NCI-H2029 treated with DMSO at 0.1 percent for 48 hours (cell line): ENCODE measurements at places on chromosomes 3 and 15.

DNA sequence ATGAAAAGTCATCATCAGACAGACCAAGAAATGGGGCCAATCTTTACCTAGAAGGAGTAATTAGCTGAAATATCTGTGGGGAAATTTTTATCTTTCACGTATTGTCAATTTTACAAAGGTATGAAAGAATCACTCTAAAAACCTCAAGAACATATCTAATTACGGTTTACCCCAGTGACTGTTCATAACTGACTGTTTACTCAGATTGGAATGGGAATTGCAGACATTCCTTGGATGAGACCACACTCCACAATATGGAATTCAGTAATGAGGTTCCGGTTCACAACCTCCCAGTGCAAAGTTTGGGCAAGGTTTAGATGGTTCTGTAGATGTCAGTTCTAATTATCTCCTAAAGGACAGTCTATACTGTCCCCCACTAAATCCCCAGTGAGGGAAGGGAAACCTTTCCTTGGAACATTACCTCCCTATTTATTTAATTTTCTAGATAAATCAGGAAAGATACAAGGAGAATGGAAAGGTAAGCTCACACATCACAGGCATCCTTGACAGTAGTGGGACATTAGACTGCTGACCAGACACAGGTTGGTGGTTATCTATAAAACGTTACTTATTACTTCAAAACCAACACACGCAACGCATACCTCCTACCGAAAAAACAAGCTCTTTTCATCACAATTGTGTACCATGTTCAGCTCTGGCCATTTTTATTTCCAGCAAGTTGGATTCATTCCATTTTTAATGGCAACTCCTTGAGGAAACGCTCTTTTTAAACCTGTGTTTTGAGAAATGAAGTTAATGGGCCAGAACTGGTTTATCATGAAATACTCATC is 129.9 kb downstream of the RORA start:
- DNase-seq = no peak

GRCh38 chr15:62165793-62166375 is 799 bp upstream of the C2CD4B start:
- no peak for DNase-seq

GRCh38 chr15:56254265-56254664 is 10.6 kb upstream of the RFX7 start:
- no peak for DNase-seq

DNA sequence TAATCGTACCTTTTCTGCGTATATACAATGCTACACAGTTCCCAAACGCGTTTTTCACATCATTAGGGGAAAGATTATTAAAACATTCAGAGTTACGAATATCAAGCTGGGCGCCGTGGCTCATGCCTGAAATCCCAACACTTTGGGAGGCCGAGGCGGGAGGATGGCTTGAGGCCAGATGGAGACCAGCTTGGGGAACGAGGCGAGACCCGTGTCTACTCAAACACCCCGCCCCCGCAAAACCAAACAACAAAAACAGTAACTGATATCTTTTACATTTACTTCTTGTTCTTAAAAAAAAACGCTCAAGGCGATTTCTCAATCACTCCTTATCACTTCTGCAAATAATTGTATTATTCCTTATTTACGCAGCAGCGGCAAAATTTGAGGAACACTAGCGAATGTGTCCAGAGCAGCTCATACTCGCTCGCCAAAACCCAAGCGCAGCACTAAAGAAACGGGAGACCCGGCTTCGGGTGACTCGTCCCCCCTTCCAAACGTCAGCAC is 1.2 kb downstream of the ZBTB11 start:
- no peak for DNase-seq

- no peak for DNase-seq
These were observed 85.5 kb downstream of the NCEH1 start for GRCh38 chr3:172625404-172625803.

- DNase-seq = no peak
These were observed 488 bp downstream of the THSD4 start for GRCh38 chr15:71115567-71116351.

GRCh38 chr3:184282941-184283340 is 7.1 kb downstream of the ECE2 start:
- no peak for DNase-seq

DNA sequence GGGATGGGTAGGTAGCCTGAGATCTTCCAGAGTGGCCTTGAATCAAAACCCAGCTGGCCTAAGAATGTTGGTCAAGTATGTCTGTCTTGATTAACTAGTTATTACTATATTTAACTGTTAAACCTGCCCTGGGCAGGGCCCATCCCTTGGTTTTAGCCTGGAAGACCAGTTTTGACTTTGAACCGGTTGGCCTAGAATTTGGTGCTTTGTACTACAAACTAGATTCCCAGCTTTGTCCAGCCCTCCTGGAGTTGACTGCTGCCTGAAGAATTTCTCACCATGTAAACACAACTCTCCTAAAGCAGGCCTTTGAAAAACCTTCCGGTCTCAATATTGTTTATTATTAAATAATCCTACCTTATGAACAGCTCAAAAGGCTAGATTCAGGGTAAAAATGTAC is 16.0 kb downstream of the C15orf62 start:
- no peak for DNase-seq

DNA sequence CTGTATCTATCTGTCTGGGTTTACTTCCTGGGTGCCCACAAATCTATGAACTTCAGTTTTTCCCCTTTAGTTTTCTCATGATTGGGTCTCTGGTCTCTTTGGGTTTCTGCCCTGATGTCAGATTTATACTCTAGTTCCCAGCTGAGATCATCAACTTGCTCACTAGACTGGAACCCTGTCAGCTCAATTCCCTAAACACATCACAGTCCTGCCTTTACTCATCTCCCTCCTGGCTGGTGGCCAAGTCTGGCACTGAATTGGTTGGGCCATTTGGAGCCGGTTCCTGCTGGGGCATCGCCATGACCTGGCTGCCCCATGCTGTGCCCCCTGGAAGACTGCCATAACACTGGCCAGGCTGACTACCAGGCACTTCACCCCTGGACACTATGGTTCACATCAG is 345.3 kb downstream of the CHST2 start:
- no peak for DNase-seq

GRCh38 chr15:68862415-68862814 is 41.7 kb upstream of the ANP32A start:
- no peak for DNase-seq

- DNase-seq = no peak
These were observed 40.0 kb downstream of the PAQR5 start for GRCh38 chr15:69338535-69339213.

- no peak for DNase-seq
These were observed 30.2 kb upstream of the MASP1 start for GRCh38 chr3:187321766-187322165.

- no peak for DNase-seq
These were observed 1000.4 kb downstream of the FHIT start for GRCh38 chr3:60250810-60251209.

DNA sequence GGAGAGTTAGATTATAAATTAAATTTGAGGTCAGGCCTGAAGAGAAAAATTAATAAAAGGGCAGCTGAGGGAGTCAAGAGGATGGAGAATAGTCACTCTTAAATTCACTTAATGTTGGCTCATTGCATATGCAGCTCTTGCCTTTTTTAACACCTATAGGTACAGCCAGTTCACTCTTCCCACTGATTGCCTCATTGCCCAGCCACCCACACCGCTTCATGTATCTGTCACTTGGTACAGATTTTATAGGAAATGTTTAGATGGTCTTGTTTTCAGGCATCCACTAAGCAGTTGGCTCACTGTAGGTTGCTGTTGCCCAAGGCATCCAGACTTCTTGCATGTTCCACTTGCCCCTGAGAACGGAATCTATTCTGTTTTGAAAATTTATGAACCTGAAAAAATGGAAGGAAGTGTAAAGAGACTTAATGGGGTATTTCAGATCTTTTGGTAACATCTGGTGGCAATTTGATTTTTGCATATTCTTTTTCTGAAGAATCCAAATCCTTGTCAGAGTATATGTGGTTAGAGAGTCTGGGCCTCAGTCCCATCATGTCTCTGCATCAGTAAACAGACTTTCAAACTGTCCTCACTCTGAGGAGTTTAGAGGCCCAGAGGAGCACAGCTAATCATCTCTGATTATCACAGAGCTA is 151.9 kb downstream of the RBPMS2 start:
- no peak for DNase-seq

GRCh38 chr15:66733976-66734375 is 31.9 kb downstream of the SMAD6 start:
- DNase-seq = no peak

DNA sequence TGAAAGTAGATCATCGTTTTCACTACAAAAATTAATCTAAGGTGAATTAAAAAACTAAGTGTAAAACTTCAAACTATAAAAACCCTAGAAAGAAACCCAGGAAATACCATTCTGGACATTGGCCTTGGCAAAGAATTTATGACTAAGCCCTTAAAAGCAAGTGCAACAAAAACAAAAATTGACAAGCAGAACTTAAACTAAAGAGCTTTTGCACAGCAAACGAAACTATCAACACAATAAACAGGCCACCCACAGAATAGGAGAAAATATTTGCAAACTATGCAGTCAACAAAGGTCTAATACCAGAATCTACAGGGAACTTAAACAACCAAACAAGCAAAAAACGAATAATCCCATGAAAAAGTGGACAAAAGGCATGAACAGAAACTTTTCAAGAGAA is 302.0 kb downstream of the CHST2 start:
- DNase-seq = no peak

GRCh38 chr3:167750272-167750971 is 14.9 kb downstream of the SERPINI1 start:
- DNase-seq = no peak

GRCh38 chr3:144294659-144295538 is 323.3 kb downstream of the DIPK2A start:
- DNase-seq = no peak

- no peak for DNase-seq
These were observed 62.8 kb upstream of the HERC1 start for GRCh38 chr15:63896336-63897115.

GRCh38 chr15:25797035-25797434 is 66.1 kb downstream of the ATP10A start:
- no peak for DNase-seq

GRCh38 chr15:52803467-52804306 is 13.6 kb upstream of the ONECUT1 start:
- DNase-seq = no peak

DNA sequence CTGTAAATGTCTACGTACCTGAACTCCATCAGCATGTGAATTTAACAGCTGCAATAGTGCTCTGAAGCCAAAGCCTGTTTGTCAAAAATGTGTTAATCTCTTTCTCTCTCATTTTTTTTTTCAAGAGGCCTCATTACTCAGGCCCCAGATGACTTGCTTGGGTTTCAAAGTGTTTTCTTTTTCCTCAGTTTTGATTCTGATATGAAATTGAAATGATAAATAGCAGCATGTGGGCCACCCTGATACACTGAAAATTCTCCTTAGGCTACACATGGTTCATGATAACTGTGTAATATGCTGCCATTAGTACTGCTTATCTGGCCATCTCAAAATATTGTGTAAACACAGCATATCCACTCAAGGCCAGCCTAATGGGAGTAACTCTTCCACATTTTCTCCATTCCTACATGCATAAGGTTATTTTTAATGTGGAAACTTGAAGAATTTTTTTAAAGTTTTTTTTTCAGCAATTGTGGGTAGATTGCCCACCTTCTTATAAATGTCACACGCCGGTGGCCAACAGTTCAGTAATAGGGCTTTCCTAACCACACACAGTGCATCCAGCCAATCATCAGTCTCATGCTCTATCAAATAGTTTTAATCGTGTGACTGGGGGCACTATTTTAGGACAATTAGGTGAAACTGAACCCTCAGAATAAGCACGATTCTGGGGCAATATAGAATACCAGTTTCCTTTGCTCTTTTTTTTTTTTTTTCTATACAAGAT is 13.1 kb upstream of the DENND4A start:
- DNase-seq = no peak

GRCh38 chr3:14633819-14634424 is 17.6 kb upstream of the CCDC174 start:
- no peak for DNase-seq

DNA sequence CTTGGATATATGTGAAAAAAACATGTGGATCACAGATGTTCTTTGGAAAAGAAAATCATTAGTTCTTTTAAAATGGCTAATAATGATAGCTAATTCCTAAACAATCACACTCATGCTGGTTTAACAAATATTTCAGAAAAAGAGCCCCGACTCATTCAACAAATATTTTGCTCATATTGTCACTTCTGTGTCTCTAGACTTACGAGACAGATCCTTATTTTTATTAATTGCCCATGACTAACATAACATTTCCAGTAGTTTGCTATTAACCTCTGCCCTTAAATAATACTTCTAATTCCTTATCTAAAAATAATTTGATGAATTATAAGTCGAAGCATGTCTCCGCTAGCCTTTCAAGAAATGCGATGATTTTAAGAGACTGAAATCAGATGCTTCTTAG is 70.4 kb downstream of the SATB1 start:
- DNase-seq = no peak

DNA sequence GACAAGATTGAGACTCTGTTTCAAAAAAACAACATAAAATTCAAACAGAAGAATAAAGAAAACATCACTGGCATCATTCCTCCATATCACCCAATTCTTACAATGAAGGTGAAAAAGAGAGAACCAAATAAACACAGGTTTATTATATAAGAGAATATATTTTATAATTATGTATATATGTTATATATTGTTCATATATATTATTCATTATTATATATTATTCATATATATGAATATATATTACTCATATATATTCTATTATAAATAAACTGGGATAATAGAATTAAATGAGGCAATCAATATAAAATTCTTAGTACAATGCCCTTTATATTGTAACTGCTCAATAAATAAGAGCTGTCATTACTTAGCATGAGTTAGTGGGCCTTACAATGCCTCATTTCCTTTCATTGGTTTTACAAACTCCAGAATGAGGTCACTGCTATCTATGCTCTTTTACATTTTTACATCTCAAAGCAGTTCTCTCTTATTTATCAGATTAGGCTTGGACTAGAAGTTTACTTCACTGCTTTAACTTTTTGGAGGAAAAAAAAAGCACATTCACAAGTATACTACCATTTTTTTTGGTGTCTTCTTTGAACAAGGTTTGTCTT is 135.5 kb upstream of the TTC14 start:
- DNase-seq = no peak

- DNase-seq = no peak
These were observed 34.4 kb upstream of the TBC1D21 start for GRCh38 chr15:73838831-73839426.

DNA sequence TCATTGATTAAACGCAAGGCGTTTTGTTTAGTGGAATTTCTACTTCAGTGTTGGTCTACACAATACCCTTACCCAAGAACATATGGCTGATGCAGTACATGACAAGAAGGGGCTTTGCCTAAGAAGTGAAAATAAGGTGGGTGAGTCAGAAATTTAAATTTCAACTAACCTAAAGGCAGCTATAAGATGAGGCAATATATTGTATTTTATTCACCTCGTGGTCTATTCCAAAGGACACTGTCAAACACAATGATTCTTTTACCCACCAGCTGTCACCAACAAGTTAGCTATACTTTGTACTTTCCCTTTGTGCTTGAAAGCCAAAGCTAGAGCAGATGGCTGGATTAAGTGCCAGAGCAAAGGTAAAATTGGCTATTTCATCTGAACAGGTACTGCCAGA is 10.9 kb upstream of the SETMAR start:
- DNase-seq = no peak
